ENCODE measurements at places on chromosomes 3 and 15. TPM values are rescaled to one million over a fixed set of nuclear protein-coding genes. Genes with fewer than 3 reads are reported as not detected.

GRCh38 chr3:11726146-11726545, 82.4 kb upstream of the VGLL4 start:
- DNase-seq = no peak
- no peaks in the 10 kb centered on the region for H3K36me3 ChIP-seq

GRCh38 chr3:31008994-31009393, 114.5 kb upstream of the GADL1 start:
- H3K27me3 ChIP-seq = no peaks in the 10 kb centered on the region
- no peaks in the 10 kb centered on the region for H3K4me1 ChIP-seq
- no peak overlapping the region for H3K4me3 ChIP-seq
- no peak overlapping the region for H3K27ac ChIP-seq
- H3K36me3 ChIP-seq = no peaks in the 10 kb centered on the region

- no peaks in the 10 kb centered on the region for H3K27me3 ChIP-seq
- no peaks in the 10 kb centered on the region for H3K36me3 ChIP-seq
- peaks cover 9% of the 10 kb centered on the region for H3K4me1 ChIP-seq
- no peak overlapping the region for H3K4me3 ChIP-seq
- H3K27ac ChIP-seq = no peak overlapping the region
Observed at GRCh38 chr3:66692042-66692765, 191.4 kb upstream of the LRIG1 start.

RYR3 gene
- total RNA-seq = 1.2 TPM

ITIH1 gene
- not detected for total RNA-seq

CRABP1 gene
- total RNA-seq = not detected

DNA sequence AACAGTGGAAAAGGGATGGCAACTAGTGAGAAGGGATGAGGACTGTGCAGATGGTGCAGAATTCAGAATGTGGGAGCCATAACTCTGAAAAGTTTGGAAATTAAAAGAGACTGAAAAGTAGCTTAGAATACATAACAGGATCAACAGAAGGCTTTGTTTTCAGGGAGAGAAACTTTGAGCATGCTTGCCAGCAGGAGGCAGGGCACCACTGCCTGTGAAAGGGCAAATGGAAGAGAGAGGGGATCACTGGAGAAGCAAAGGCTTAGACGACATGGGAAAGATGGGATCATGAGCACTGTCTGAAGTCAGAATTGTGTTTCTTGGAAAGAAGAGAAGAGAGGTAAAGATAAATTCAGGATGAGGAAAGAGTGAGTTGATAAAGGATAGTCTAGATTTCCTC, 99.6 kb downstream of the ABI3BP start:
- no peaks in the 10 kb centered on the region for H3K27me3 ChIP-seq
- DNase-seq = no peak

- no peaks in the 10 kb centered on the region for H3K4me1 ChIP-seq
- H3K36me3 ChIP-seq = no peaks in the 10 kb centered on the region
- H3K27ac ChIP-seq = no peak overlapping the region
- H3K4me3 ChIP-seq = no peak overlapping the region
- DNase-seq = no peak
Observed at GRCh38 chr3:170752571-170753155, 117.3 kb downstream of the RPL22L1 start.

TUSC7 gene
- total RNA-seq = not detected

DNA sequence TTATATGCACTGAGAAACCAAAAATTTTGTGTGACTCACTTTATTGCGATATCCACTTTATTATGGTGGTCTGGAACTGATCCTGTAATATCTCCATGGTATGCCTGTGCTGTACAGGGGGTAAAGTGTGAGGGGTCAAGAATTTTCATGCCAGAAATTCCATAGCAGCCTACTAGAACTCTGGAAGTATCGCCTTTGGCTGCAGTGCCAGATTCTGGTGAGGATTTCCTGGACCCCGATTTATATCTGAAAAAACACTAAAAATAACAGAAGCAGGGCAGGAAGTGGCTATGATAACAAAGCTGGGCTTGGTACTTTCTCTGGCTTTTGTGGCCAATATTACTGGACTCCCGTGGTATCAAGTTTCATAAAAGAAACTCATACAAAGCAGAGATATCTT, 36.4 kb downstream of the CCDC80 start:
- no peak for DNase-seq
- H3K27ac ChIP-seq = no peak overlapping the region
- H3K4me3 ChIP-seq = no peak overlapping the region
- H3K27me3 ChIP-seq = no peaks in the 10 kb centered on the region

DNA sequence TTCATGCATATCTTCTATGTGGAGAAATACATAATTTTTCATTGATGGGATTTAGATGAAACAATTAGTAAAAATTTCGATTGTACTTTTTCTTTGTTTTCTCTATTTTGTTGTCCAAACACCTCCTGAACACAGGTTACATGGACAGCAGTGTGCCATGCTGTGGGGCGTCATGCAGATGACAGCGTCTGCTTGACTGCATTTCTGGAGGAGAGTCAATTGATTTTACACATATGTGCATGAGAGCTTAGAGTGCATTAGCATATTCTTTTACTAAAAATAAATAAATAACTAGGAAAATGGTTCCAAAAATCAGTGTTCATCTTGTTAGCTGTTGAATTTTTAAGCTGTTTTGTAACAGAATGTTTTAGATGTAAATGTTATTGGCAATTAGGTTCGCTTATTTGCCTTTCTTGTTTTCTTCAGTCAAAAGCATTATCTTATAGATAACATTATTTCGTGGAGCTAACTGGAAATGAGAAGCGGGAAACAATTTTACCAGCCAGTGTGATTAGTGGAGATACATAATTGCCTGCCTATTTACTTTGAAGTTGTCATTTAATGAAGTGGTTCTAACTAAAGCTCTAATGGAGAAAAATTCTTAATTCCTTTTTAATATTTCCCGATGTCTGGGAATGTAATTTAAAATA, 82.7 kb upstream of the VGLL3 start:
- no peaks in the 10 kb centered on the region for H3K27me3 ChIP-seq
- no peak overlapping the region for H3K4me3 ChIP-seq
- DNase-seq = no peak
- H3K27ac ChIP-seq = no peak overlapping the region
- no peaks in the 10 kb centered on the region for H3K4me1 ChIP-seq

DNA sequence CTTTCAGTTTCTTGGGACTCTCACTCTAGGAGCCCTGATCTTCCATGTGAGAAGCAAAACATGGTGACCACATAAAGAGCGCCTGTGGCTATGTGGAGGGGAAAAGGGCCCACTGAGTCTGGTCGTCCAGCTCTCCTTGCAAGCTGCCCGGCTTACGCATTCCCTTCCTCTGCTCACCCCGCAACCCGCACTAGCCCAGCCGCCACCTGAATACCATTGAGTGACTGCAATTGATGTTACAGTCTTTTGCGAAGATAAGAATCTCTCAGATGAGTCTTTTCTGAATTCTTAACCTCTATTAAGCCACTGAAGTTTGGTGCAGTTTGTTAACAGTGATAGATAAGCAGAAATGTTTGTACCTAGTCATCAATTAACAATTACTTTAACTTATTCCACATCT, 589.0 kb upstream of the DPPA4 start:
- H3K36me3 ChIP-seq = no peaks in the 10 kb centered on the region
- no peaks in the 10 kb centered on the region for H3K4me1 ChIP-seq
- H3K4me3 ChIP-seq = no peak overlapping the region
- H3K27me3 ChIP-seq = no peaks in the 10 kb centered on the region
- no peak for DNase-seq
- no peak overlapping the region for H3K27ac ChIP-seq

FEZF2 gene
- total RNA-seq = not detected

TGM4 gene
- total RNA-seq = not detected

CHRFAM7A gene
- 0.39 TPM for total RNA-seq

DNA sequence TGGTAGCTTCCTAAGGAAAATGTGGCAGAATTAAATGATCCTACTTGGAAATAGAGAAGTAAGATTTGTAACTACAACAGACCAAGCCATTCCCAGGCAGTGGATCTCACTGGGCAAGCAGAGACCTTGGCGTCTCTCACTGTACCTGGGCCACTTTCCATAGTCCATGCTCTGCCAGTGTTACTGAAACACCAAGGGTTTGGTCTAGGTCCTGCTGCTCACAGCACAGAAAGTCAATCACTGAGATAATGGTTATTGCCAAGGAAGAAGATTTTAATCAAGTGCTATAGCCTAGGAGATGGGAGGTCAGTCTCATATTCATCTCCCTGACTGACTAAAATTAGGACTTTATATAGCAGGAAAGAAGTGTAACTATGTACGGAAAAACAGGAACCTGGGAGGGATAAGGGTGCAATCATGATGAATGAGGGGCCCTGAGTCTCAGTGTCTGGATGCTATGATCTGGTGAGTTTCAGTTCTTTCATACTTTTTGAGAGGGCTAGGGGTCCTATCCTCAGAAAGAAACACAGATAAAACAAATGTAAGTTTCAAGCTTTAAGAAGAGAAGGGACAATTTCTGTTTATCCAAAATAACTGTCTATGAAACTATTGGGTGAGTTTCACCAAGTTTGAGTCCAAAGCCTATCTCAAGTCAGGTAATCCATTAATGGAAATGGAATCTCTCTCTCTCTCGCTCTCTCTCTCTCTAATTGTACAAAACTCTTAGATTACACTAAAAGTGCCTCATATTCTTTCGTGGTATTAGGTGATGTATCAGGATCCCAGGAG, 20.6 kb downstream of the GPR15 start:
- H3K4me3 ChIP-seq = no peak overlapping the region
- no peaks in the 10 kb centered on the region for H3K36me3 ChIP-seq
- H3K4me1 ChIP-seq = no peaks in the 10 kb centered on the region
- no peak overlapping the region for H3K27ac ChIP-seq
- no peaks in the 10 kb centered on the region for H3K27me3 ChIP-seq

DNA sequence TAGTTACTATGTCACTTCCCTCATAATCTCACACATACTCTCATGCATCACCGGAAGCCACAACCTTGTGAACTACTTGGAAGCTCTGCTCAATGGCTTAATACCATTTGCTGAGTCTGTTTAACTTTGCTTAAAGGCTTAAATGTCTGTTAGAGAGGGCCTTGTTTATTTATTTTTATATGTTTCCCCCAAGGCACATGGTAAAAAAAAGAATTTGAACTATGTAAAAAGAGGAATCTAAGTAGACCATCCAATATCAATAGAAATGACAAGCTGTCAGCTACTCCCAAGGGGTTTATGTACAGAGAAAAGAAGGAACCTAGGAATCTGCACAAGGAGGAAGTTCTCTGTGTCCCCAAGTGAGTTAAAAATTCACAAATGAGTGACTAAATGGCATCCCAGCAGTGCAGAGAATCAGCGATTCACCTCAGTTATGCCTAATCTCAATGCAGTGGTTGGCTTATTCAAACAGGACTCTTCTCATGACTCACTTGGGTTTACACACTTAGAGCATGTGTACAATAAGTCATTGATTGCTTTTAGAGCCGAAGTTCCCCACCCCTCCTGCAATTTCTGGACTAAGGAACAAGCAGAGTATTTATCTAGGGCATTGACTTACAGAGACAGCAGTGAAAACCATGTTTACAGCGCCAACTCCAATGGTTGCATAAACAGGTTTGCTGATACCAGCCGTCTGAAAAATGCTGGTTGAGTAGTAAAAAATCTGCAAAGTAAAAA, 24.4 kb downstream of the SLC2A2 start:
- no peak for DNase-seq
- no peak overlapping the region for H3K4me3 ChIP-seq
- no peaks in the 10 kb centered on the region for H3K36me3 ChIP-seq
- H3K4me1 ChIP-seq = no peaks in the 10 kb centered on the region
- no peak overlapping the region for H3K27ac ChIP-seq

ITGB5 gene
- 217 TPM for total RNA-seq

DNA sequence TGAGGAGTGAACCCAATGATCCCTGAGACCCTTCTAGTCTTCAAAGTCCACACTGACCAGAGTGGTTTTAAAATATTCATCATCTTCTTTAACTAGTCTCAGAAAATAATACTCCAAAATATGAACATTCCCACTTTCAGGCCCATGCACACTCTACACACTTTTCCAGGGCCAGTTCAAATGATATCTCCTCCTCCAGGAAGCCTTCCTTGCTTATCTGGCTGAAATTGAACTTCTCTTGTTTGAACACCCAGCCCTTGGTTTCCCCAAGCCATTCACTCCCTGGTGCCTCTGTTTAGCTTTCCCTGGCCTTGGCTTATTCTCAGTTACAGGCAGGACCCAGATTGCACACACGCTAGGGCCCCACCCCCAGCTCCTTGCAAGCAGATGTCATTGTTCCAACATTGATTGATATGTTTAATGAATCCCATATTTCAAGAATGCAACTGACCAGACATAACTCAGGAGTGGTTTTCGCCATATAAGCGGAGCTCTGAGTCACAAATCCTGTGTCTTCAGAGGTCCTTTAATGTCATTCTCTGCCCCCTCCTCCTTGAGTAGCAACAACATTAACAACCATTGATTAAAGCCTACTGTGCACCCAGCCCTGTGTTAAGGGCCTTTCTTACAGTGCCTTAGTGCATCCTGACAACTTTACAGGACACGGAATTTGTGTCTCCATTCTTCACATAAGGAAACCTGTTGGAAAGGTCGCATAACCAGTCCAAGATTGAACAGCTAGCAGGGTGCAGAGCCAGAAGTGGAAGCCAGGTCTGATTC, 2.1 kb downstream of the ITGA11 start:
- H3K27ac ChIP-seq = no peak overlapping the region
- no peaks in the 10 kb centered on the region for H3K36me3 ChIP-seq
- H3K4me1 ChIP-seq = peaks cover 6% of the 10 kb centered on the region
- H3K4me3 ChIP-seq = no peak overlapping the region

DNA sequence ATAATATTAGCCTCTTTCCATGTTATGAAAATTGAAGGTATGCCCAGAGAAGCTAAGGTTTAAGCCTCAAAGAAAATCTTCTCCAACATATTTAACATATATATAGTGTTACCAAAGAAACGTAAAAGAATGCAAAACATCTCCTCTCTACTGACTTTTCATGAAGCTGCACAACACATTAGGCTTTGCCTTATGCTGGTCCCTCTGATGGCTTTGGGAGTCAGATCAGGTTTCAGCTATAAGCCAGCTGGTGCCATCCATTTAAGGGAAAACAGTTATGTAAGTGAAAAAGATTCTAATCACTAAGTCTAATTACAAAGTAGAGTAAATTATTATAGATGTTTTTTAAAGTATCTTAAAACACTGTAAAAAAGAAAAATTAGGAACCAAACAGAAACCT, 410.5 kb downstream of the LSAMP start:
- no peak for DNase-seq
- no peaks in the 10 kb centered on the region for H3K27me3 ChIP-seq
- H3K4me3 ChIP-seq = no peak overlapping the region
- H3K36me3 ChIP-seq = no peaks in the 10 kb centered on the region
- H3K4me1 ChIP-seq = no peaks in the 10 kb centered on the region

DNA sequence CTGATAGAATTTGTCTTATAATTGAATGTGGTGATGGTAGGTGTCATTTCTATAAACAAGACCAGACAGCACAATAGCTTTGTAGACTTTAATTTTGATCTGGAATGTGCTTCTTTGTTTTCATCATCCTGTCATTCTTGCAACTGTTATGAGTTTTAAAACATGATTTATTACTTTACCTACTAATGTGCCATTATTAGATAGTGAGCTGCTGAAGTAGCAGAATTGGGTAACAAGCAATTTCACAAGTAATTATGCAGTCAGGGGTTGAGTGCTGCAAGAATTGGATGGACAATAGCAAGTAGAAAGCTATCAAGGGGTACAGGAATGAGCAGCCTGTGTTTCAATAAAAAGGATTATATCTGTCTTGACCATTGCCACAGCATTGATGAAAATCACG, 975.6 kb downstream of the ROBO1 start:
- no peaks in the 10 kb centered on the region for H3K36me3 ChIP-seq
- no peaks in the 10 kb centered on the region for H3K27me3 ChIP-seq
- H3K4me3 ChIP-seq = no peak overlapping the region
- no peak overlapping the region for H3K27ac ChIP-seq
- DNase-seq = no peak
